Cardiac fibroblast (primary cell): ENCODE measurements at places on chromosomes 7 and 10.

DNA sequence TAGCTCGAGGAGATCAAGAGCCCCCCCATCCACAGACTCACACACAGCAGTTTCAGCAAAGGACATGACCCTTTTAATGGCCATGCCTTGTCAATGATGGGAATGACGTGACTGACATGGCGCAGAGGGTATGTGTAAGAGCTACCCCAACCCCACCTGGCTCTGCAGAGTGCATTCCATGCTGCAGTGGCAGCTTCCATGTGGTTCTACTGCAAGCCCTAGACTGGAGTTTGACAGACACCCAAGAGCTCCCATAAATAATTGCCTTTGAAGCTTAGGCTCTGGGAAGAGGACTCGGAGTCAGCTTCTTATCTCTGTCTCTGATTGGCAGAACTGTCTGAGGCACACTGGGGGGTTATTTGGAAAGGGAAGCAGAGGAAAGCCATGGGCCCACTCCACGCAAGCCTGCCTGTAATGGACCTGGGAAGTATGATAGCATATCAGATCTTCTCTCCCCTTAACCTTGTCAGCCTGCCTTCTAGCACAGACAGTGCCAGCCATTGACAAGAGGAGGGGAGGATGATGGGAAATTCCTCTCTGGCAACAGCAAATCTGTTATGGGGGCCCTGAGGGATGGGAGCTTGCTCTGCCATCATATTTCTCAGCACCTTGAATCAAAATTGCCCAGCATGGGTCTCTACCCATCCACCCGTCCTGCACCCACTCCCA lies 478.5 kb upstream of the PODXL start:
- no peak for DNase-seq

DNA sequence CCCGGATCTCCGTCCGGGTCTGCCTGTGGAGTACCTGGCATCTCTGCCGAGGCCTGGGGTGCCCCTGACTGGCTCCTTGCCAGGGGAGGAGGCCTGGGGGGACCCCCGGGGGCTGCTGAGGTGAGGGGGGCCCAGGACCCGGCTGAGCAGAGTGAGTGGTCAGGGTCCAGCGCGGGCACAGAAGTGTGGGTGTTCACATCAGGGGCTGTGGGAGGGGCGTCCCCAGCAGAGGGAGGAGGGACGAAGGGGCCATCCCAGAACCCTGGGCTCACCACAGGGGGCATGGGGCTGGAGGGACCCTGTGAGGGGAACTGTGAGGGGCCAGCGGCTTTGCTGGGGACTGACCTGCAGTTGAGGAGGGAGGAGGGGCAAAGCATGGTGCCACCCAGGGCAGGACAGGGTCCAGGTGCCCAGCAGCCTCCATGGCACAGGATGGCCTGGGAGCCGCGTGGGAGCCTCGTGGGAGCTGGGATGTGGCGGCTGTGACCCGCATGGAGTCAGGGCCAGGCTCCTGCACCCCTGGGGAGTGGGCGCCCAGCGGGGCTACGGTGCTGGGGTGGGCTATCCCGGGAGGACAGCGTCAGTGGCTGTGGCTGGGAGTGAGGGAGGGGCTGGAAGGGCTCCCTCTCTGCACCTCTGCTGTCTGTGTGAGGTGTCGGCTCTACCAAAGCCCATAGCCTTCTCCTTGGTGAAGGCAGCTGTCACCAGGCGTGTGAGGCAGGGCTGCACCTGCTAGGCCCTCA lies 91.2 kb downstream of the DNAJB6 start:
- DNase-seq = no peak

DNA sequence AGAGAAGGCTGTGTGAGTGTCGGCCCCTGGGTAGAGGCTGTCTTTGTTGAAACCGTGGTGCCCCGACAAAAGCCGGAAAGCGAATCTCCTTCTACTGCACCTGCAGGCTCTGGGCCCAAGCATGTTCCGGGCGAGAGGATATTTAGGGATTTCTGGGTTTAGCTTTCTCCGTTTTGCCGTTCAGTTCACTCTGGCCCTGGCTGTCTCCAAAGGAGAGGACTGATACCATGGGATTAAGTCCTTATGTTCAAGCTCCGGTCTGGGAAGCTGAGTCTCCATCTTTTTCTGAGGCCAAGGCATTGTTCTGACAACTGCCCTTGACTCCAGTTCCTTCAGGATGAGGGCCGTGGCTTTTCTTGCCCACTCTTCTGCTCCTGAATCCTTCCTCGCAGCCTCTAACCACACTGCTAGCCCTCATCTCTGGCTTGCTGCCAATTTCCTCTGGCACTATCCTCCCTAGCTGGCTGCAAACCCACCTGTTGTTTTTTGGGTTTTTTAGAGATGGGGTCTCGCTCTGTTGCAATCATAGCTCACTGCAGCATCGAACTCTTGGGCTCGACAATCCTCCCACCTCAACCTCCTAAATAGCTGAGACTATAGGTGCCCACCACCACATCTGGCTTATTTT lies 206.8 kb downstream of the SKIDA1 start:
- DNase-seq = peak; percentile 45

DNA sequence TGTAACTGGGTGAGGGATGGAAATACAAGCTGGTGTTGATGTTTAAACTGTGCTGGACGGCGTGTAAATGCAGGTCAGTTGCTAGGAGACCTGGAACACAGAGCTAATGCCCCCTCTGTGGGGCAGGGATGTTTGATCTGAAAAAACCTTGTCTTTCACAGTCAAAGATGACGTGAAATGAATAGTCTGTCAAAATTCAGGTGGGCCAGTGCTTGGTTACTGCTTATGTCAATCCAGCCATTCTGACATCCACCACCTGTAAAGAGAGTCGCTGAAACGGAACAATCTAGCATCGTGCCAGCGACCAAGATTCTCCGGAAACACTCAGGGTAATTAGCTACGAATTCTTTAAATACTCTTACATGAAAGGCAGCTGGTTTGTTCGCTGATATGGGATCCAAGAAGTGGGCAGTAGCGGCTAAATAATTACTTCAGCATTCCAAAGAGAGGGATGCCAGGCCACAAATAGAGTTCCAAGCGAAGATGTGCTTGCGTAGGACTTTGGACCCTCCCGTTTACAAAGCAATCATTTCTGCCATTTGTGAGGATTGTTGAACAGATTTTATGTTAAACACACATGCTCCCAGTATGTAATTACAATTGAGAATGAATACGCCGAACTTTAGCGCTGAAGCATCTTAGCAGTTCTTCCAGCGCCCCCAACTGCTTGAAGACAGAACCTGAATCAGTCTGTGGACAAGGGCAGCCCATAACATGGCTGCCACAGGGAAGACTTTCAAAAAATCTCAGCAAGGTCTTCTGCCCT lies 7.3 kb upstream of the ASB4 start:
- peak; percentile 72 for DNase-seq

DNA sequence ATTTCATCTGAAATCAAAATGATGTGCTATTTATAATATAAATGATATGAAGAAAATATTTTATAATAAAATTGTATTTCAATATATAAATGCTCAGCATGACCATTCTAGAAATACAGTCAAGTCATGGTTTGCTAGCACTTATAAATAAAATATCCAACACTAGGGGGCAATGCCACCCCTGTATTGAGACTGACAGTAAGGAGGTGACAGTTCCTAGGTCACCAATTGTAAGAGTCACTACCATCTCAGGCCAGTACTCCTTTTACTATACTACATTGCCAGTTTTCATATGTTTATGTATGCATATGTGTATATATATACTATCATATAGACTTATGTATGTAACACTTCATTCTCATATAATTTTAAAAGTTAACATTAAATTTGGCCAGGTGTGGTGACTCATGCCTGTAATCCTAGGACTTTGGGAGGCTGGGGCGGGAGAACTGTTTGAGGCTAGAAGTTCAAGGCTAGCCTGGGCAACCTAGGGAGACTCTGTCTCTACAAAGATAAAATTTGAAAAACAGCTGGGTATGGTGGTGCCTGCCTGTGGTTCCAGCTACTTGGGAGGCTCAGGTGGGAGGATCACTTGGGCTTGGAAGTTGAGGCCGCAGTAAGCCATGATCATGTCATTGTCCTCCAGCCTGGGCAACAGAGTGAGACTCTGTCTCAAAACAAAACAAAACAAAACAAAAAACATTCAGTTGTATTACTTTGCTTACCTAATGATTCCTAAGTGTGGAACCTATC lies 2.4 kb upstream of the CNOT4 start:
- peak; percentile 82 for DNase-seq

- peak; percentile 46 for DNase-seq
Observed at GRCh38 chr7:3673524-3673923, 372.5 kb downstream of the SDK1 start.

DNA sequence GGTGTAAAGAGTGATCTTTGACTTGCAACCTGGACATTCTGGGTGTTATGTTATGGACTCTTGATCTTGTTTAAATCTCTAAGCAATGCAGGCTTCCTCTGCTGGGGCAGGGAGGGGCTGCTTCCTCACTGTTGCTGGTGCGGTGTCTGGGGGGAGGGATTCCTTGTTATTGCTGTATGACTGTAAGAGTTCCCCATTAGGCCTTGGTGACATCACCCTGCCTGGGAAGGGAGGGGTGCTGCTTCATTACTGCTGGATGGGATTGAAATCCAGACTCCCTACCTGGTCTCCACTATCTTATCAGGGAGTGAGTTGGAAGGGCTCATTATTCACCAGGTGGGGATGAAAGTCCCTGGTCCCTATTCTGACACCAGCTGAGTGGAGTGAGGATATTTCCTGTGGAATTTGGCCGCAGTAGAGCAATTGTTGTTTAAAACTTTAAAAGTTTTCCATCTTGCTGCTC lies 8.8 kb downstream of the OGDH start:
- no peak for DNase-seq

GRCh38 chr10:513393-513792 lies 176.1 kb downstream of the DIP2C start:
- DNase-seq = no peak

DNA sequence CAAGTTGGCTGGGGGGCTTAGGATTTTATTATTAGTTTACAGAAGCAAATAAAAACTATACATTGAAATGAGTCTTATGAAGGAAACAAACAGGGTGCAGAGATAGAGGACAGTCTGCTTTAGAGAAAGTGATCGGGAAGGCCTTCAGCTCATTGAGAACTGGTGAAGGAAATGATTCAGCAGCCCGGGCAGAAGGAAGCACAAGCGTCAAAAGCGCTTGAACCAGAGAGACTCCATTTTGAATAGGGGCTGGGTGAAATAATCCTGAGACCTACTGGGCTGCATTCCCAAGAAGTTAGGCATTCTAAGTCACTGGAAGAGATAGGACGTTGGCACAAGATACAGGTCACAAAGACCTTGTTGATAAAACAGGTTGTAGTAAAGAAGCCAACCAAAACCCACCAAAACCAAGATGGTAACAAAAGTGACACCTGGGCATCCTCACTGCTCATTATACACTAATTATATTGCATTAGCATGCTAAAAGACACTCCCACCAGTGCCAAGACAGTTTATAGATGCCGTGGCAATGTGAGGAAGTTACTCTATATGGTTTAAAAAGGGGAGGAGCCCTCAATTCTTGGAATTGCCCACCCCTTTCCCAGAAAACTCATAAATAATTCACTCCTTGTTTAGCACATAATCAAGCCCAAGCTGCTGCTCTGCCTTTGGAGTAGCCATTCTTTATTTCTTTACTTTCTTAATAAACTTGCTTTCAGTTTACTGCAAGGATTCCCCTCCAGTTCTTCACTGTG lies 83.1 kb upstream of the MPP7 start:
- no peak for DNase-seq

DNA sequence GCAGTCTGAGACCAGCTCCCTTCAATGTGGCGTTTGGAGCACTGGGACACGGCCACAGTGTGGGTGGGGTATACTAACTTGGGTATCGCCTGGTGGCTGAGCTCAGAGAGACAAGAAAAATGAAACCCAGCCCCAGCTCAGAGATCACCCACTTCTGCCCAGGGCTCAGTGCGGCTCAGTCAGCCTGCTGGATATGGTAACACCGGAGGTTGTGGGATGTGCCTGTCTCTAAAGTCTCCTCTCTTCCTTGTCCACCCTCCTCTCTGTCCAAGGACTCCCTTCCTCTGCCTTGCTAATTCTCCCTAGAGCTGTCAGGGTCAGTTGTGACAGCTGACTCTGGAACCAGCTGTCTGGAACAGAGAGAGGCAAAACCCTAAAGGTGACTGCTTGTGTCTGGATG lies 149.1 kb downstream of the PTPN20 start:
- DNase-seq = no peak

DNA sequence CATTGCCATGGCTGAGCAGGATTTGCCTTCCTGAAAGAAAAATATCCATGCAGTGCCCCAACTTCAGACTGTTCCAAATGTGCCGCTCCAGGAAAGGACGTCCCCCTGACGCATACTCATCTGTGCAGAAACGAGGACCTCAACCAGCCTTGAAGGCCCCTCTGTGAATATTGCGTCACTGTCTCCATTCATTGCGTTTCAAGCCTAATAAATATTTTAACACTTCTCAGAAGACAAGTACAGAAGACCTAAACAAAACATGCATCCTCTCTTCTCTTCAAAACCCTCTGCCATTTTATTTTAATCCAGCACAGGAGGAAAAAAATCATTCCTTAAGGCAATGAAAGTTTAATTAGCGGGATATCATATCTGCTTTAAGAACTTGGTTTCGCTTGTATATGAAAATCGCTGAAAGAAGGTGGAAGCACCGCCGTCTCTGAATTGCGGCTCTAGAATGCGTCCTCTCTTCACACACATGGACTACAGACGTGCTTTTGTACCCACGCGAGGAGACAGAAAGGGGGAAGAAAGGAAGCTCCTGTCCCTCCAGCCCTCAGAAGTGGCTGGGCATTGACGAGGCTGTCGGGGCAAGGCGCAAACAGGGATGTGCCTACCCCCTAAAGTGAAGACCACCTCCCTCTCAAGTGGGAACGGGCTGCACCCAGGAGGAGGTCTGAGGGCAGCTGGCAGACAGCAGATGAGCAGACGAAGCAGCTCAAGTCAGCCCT lies 36.8 kb downstream of the RGS10 start:
- no peak for DNase-seq

DNA sequence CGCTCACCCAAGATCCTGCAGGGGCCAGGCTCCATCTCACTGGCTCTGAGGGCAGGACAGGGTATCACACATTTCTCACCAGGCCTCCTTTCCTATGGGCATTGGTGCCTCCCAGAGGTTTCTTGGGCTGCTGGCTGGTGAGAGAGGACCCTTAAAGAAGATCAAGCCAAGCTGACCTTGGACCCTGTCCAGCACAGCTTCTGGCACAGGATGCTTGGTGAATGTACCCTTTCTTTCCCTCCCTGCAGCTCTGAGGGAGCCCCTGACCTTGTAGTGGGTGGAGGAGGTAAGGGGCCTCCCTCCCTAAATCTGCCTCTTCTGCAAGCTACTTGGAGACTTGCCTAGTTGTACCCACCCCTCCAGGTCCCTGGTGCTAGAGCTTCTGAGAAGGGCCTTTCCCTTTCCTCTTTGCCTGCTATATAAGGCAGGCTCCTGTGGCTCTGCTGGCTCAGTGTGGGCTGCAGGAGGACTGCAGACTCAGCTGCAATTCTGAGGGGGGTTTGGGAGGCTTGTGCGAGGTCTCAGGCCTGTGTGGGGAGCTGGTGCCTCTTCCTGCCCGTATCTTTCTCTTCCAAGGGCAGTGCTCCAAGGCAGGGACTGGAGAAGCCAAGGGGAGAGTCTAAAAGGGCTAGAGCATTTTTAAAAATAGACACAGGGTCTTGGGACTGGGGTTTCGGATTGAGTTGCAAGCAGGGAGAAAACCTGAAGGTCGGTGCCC lies 11.7 kb upstream of the TRIM8 start:
- no peak for DNase-seq

GRCh38 chr10:77164616-77165311 lies 472.8 kb downstream of the KCNMA1 start:
- DNase-seq = peak; percentile 26

- no peak for DNase-seq
Observed at GRCh38 chr10:97925308-97925938, 75.8 kb downstream of the GOLGA7B start.
